ENCODE measurements at places on chromosomes 6 and 20.

DNA sequence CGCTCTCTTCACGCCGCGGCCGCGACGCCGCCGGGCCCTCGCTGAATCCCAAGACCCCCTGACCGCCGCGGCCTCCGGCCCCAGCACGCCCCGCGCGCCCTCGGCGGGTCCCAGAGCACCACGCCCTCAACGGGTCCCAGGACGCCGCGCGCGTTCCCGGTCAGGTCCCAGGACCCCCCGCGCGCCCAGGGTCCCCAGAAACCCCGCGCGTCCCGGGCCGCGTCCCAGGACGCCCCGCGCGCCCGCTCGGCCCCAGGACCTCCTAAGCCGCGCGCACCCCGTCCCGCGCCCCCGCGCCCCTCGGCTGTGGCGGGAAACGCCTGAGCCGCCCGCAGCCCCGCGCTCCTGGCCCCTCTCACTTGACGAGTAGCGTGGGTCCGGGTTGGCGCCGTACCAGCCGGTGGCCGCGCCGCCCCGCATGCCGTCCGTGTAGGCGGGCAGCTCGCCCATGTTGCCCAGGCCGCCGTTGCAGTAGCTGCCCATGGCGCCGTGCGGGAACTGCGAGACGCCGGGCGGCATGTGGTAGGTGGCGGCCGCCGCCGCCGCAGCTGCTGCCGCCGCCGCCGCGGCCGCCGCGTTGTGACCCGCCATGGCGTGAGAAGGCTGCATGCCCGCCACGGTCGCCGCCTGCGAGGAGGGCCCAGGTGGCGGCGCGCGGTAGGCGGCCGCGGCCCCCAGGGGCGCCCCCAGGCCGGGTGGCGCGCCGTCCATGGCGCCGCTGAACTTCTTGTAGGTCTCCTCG is 556 bp downstream of the NKX2-4 start:
- no peak for DNase-seq

GRCh38 chr6:46199387-46199786 is 28.6 kb upstream of the ENPP5 start:
- no peak for DNase-seq

- DNase-seq: no peak
These were observed 639 bp upstream of the RCAN2 start for GRCh38 chr6:46491628-46492547.

DNA sequence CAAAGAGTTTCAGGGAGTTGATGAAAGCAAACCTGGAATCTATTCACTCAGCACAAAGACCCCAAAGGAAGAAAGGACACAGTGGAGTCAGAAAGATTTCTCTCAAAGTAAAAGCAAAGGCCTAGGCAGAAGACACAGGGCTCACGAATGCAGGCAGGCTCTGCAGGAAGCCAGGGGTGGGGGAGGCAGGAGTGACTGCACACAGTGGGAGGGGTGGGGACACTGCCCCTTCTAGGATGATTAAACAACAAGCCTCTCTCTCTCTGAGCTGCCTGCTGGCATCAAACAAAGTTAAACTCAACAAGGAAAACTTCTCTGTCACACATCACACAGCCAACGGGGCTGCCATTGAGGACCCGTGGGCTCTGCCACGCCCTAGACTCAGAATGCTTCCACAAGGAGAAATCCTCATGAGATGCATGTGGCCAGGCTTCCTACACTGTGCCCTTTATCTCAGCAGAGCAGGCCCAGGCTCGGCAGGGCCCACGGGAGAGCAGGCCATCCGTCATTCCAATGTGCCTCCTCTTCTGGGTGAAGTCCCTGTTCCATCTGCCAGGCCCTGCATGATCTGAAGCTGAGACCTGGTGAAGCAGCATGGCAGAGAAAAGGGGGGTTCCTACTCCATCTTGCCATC is 70.1 kb downstream of the RAMACL start:
- DNase-seq: no peak
